Gastroesophageal sphincter (tissue), 4 donors: ENCODE measurements at places on chromosomes 3 and 15.

DNA sequence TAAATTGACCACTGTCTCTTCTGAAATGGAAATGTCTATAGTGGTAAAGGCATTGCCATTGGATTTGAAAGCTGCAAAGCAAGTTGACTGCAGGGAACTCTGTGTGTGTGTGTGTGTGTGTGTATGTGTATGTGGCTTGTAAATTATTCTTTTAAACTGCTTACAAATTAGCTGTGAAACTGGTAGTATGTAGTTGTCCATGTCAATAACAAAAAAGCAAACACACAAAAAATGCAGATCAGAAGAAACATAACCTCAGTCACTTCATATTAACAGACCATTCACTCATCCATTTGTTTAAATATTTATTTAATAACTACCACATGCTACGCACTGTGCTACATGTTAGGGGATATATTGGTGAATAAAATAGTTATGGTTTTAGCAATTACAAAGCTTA is 837.7 kb downstream of the FHIT start:
- no peak for ATAC-seq

- peak; percentile 46 for ATAC-seq
Observed at GRCh38 chr15:53197426-53197839, 407.3 kb upstream of the ONECUT1 start.

DNA sequence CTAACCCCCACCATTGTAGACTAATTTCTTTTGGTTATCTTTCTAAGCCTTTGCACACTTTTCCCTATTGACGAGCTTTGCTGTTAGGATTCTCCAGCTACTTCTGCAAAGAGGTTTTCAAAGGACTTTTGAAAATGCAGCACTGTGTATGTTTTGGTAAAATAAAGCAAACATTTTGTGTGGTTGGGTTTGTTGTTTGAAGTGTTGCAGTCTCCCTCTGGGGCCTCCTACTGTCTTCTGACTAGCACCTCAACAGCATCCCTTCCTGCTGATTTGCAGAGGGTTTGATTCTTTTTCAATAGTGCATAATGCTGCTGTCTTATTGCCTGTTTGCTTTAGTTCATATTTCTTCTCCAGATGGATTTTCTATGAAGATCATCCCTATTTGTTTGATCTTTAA is 775.1 kb upstream of the CFAP20DC start:
- ATAC-seq: no peak

GRCh38 chr3:181660337-181660736 is 51.4 kb upstream of the SOX2 start:
- ATAC-seq: no peak

- ATAC-seq: no peak
Observed at GRCh38 chr3:158217992-158218391, 108.1 kb downstream of the RSRC1 start.

DNA sequence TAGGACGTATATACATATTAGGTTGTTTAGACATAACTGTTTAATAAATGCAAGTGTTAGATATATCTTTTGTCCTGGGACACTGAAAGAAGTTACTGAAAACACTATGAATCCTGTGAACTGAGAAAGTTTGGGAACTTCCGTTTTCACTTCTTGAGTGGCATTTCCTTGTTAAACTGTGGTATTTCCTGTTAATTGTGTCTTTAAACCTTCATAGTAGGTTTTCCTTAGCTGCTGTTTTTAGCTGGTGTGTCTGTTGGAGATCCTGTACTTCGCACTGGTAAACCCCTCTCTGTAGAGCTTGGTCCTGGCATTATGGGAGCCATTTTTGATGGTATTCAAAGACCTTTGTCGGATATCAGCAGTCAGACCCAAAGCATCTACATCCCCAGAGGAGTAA is 37.1 kb downstream of the ATP6V1A start:
- no peak for ATAC-seq

GRCh38 chr3:130414457-130414856 is 69.0 kb downstream of the COL6A5 start:
- ATAC-seq: no peak

DNA sequence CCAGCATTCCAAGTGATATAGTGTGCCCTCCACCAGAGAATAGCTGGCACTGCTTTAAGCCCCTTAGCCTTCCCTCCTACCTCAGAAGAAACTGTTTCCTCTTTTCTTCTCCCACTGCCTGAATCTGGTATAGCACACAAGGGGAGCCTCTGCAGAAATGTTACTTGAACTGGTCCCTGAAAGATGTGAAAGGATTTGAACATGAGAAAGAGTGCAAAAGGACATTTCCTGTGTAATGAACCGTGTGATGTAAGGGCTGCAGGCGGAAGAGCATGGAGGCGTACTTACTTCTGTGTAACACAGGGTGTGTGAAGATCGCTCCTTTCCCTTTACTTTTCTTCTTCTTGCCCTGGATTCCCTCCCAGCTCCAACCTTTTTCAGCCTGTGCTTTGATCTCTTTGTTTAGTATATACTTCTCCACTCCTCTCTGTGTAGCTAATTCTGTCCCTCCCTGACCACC is 8.4 kb downstream of the TMOD3 start:
- no peak for ATAC-seq

DNA sequence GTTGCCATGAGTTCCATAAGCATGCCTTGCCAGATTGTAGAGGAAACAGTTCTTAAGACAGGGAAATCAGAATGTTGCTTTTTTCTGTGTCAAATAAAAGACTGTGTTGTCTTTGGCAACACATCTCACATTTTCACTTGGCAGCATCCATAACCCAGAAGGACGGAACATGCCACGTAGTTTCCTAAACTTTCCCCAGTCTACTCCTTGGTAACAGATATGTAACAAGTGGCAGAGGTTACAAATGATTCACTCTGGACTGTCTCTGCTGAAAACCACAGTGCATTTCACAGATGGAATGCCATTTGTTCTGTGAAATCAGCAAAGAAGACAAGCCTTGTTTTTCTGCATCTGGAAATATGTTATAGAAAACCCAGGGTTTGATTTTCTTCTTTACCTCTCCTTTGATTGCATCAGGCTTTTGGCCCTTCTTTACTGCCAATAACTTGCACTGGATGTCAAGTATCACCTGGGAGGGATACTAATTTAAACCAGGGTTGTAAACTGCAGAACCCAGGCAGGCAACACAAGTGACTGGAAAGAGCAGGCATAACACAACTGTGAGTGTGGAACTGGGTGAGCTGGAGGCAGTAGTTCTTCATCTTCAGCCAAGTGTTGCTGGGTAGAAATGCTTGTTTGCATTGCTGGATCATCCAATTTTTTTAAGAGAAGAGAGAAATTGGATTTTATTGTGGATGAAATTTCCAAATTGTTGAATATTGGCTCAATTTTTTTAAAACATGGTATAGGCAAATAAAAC is 124.4 kb upstream of the FOXB1 start:
- ATAC-seq: no peak

DNA sequence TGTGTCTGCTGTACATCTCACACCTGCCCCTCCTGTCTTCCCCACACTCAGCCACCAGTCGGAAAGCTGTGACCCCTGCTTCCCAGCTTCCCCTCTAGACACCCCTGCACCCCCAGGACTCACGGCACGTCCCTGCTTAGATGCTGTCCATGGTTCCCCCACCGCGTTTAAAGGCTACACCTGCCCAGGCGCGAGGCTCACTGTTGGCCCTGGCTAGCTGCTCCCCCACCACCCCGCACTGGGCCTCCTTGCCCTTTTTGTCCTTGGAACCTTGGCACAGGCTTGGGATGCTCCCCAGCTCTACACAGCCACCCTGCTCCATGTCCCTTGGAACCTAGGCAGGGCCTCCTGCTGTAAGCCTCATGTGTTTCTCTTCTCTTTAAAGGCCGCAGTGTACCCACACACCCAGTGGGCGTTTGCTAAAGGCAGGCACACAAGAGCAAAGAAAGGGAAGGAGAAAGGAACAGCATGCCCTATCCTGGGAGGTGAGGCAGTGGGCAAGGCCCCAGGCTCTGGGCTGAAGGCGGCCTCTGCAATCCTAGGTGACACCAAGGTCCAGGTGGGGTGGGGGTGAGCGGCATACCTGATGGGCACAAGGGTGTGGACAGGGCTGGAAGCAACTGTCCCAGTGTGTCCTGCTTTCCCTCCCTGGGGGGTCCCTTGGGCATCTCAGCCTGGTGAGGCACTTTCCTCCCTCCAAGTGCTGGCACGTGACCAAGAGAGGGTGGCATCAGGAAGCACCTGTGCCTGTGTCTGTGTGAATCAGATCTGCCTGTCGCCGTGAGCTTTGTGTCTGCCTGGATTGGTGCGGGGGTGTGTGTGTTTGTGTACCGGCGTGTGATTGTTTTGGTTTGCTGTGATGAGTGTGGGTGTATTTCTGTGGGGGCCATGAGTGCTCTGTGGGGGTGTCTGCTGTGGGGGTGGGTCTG is 54.4 kb downstream of the TPRA1 start:
- ATAC-seq: no peak

DNA sequence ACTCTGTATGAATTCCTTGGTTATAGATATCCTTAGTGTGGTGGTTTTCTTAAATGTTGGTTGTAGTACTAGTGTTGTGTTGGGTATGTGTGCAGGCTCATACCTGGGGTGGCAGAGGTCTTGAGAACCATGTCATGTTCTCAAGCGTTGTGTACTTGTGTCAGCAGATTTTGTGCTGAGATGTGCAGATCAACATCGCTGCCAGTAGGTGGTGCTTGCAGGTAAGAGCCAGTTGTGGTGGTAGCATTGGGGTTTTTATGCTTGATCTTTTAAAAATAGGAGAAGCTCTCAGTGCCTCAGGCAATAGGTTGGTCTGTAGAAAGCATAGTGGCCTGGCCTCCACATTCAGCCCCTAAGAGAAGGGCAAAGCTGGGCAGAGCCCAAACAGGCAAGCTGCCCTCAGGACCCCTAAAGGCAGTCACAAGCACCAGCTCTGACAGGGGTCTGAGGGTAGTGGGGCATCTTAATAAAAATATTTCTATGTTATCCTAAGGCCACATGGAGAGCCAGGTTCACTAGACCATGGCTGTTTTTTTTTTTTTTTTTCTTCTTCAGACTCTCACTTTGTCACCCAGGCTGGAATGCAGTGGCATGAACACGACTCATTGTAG is 164.0 kb downstream of the IL20RB start:
- ATAC-seq: no peak

DNA sequence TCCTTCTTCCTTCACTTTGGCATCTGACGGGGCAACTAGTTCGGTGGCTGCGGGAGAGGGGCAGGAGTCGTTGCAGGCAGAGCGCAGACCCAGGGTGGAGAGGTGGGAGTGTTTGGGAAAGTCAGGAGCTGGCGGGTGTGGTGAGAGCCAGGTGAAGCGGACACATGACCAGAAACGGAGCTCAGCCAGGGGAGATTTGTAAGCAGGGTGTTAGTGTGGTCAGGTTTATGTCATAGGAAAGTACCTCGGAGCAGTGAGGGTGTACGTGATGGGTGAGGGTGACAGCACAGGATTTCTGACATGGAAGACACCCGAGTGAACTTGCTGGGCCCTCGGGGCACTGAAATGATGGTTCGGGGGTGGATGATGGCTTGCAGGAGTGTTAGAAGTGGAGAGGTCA is 247.4 kb upstream of the TPM1 start:
- ATAC-seq: no peak

GRCh38 chr3:45597171-45597570 is 2.6 kb downstream of the LIMD1 start:
- ATAC-seq: no peak
